Keratinocyte (primary cell): ENCODE measurements at places on chromosomes 3 and 15. TPM values are rescaled to one million over a fixed set of nuclear protein-coding genes. Genes with fewer than 3 reads are reported as not detected.

DNA sequence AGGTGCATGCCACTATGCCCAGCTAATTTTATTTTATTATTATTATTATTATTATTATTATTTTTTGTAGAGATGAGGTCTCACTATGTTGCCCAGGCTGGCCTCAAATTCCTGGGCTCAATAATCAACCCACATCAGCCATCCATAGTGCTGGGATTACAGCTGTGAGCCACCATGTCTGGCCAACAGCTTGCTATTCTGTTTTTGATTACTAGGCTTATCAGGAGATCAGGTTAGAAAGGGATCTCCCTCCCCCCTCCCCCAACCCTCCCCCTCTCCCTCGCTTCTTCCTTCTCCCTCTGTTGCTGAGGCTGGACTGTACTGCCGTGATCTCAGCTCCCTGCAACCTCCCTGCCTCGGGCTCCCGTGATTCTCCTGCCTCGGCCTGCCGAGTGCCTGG lies 8.6 kb downstream of the CLN6 start:
- peaks cover 5% of the 10 kb centered on the region for H3K36me3 ChIP-seq
- no peak overlapping the region for H3K4me3 ChIP-seq
- no peaks in the 10 kb centered on the region for H3K27me3 ChIP-seq

DNA sequence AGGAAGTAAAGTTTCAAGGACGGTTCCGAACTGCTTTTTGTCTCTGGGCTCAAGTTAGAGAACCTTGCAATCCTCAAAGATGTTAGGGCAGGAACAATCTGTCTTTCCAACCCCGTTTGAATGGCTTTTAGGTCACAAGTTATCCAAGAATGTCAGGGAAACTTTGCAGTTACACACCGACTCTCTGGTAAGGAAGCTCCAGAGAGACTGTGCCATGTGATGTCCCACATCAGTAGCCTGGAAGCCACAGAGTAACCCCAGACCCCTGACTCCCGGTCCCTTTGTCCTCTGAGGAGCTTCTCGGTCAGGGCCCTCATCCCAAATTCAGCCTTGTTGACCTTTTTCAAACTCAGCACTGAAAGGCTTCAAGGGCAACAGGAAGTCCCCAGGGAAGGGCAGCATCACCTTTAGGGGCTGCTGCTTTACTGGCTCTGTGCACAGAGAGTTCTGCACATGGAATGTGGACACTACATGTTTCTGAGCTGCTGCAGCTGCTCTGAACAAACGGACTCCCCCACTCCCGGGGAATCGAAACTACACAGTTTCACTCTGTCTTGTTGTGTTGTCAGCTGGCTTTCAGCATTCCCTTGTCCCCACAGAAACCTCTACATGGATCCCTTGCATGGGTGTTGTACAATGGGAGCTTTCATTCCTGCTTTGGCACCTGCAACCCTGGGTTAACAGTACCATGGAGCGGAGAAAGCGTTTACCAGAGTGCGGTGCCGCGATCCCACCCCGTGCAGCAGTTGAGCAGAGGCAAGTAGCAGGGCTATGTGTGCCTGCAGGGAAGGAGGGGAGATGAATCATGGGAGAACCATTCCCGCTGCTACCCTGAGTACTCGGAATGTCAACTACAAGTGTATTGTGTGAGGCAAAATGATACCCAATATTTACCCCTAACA lies 408.2 kb upstream of the THBS1 start:
- peak overlapping the region; percentile 74 for H3K27ac ChIP-seq
- DNase-seq: no peak
- peaks cover 34% of the 10 kb centered on the region for H3K4me1 ChIP-seq
- no peak overlapping the region for H3K4me3 ChIP-seq

GRCh38 chr3:50327129-50327528 lies 894 bp downstream of the TUSC2 start:
- H3K4me1 ChIP-seq: peaks cover 13% of the 10 kb centered on the region
- H3K36me3 ChIP-seq: peaks cover 39% of the 10 kb centered on the region
- H3K27me3 ChIP-seq: no peaks in the 10 kb centered on the region

- H3K4me3 ChIP-seq: no peak overlapping the region
- no peak overlapping the region for H3K27ac ChIP-seq
These were observed 101.6 kb upstream of the LPP start for GRCh38 chr3:188052169-188053035.

DNA sequence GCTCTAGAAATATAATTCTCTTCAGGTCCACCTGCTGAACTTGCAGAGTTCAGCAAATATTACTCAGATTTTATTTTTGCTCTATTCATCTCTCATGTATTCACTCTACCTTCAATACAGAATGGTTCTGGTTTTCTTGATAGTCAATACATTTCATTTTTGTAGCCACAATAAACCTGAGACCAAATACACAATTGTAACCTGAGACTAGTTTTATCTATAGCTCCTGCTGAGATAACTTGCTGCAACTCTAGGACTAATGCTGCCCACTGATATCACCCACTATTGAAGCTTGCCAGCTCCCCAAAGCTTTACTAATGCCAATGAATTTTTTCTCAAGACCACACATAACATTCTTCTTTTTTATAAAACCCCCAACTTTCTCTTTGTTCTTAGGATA lies 229.3 kb downstream of the NSUN3 start:
- no peak overlapping the region for H3K27ac ChIP-seq
- H3K27me3 ChIP-seq: no peaks in the 10 kb centered on the region
- no peaks in the 10 kb centered on the region for H3K4me1 ChIP-seq
- no peak overlapping the region for H3K4me3 ChIP-seq
- DNase-seq: no peak
- H3K36me3 ChIP-seq: no peaks in the 10 kb centered on the region

DNA sequence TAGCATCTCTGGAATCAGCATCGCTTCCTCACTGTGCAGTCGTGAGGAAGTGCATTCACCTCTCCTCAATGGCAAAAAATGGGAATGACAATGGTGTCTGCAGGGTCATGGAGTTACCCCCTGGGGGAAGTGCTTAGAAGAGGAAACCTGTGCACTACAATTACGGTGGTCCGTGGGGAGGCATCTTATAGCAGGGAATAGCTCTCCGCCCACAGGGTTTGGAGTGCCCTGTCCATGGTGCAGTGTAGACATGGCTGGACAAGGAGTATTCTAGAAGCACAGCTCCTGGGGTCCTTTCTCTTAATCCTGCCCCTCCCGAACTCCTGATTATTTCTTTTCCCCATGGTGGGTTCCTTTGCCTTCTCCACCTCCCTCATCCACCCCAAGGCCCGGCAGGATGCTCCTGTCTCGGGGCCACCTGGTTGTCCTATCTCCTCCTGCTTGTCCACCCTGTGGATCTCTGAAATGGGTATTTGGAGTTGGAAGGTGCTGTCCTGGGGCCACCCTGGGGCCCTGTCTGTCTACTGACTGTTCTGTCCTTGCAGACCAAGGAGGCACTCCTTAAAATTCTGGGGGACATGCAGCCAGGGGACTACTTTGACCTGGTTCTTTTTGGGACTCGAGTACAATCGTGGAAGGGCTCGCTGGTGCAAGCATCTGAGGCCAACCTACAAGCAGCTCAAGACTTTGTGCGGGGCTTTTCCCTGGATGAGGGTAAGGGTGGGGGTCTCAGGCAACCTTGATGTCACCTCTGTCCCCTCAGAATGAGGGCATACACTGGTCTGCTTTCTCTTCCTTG lies 5.2 kb downstream of the ITIH1 start:
- peaks cover 26% of the 10 kb centered on the region for H3K27me3 ChIP-seq
- DNase-seq: no peak
- no peak overlapping the region for H3K27ac ChIP-seq
- no peaks in the 10 kb centered on the region for H3K4me1 ChIP-seq
- no peaks in the 10 kb centered on the region for H3K36me3 ChIP-seq

GRCh38 chr15:60966316-60966715 lies 262.8 kb downstream of the RORA start:
- H3K27me3 ChIP-seq: no peaks in the 10 kb centered on the region
- no peaks in the 10 kb centered on the region for H3K36me3 ChIP-seq
- peaks cover 17% of the 10 kb centered on the region for H3K4me1 ChIP-seq
- H3K4me3 ChIP-seq: no peak overlapping the region
- no peak for DNase-seq

GRCh38 chr3:188287339-188287738 lies 133.4 kb downstream of the LPP start:
- peaks cover 18% of the 10 kb centered on the region for H3K4me1 ChIP-seq
- peaks cover 5% of the 10 kb centered on the region for H3K36me3 ChIP-seq
- no peak for DNase-seq
- H3K4me3 ChIP-seq: no peak overlapping the region
- no peak overlapping the region for H3K27ac ChIP-seq

DNA sequence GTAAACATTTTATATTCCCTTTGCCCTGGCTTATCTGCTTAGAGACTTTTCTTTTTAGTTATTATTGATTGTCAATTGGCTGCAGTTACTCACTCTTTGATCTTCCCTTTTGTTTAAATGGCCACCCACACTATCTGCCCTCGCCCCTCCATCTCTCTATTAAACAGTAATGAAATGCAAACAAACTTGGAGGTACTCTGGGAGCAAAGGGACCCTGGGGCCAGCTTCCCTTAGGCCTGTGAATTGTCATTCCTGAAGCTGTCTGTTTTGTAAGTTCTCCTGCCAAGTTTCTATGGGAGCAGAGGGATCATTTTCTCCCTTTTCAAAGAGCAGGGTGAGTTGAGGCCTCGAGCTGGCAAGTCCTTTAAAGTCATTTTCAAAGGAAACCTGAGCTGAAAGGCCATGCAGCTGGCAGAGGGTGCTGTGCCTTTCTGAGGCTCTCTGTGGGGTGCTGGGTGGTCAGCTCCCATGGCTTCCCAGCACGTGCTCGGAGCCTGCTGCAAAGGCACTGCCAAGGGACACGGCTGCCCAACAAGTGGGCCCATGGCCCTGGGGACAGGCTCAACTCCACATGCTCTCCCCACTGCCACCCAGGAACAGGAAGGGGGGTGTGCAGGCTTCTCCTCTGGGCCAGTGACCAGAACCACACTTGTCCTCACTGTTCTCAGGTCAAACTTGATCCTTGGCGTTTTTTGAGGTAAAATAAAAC lies 17.4 kb upstream of the RTP2 start:
- no peaks in the 10 kb centered on the region for H3K27me3 ChIP-seq
- H3K27ac ChIP-seq: no peak overlapping the region
- DNase-seq: no peak
- H3K4me1 ChIP-seq: no peaks in the 10 kb centered on the region
- H3K36me3 ChIP-seq: peaks cover 19% of the 10 kb centered on the region

DHX36 gene
- 43.3 to 72.3 TPM (median 44.9 TPM) in 3 replicates for polyA plus RNA-seq
